Cerebellar nuclear complex (tissue), 1 donor: ENCODE measurements at places on chromosomes 4 and X.

- DNase-seq = no peak
Measured at GRCh38 chrX:10133980-10134676, 22.6 kb upstream of the CLCN4 start.

GRCh38 chrX:39941332-39941920 lies 156.3 kb downstream of the BCOR start:
- no peak for DNase-seq

- DNase-seq = no peak
Measured at GRCh38 chr4:79620617-79621016, 212.6 kb upstream of the GK2 start.

GRCh38 chr4:88533088-88533790 lies 9.7 kb upstream of the PYURF start:
- no peak for DNase-seq

- DNase-seq = no peak
Measured at GRCh38 chr4:68831642-68832041, 15.8 kb downstream of the UGT2B10 start.

GRCh38 chr4:3440979-3441500 lies 728 bp upstream of the HGFAC start:
- DNase-seq = no peak

DNA sequence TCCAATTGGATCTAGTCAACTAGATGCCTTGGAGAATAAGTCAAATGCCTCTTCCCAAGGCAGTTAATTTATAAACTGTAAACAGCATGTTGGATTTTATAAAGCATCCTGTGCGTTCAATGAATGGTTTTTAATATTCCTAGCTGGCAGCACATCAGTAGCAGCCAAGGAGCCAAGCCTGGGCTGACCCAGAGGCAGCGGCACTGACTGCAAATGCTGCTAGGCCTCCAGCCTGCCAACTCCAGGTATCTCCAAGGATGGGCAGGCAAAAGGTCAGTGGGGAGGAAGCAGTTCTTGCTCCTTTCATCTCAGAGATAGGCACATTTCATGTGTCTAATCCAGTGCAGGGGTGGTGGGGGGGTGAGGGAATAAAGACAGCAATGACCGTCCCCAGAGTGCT lies 9.5 kb downstream of the NDP start:
- DNase-seq = no peak

DNA sequence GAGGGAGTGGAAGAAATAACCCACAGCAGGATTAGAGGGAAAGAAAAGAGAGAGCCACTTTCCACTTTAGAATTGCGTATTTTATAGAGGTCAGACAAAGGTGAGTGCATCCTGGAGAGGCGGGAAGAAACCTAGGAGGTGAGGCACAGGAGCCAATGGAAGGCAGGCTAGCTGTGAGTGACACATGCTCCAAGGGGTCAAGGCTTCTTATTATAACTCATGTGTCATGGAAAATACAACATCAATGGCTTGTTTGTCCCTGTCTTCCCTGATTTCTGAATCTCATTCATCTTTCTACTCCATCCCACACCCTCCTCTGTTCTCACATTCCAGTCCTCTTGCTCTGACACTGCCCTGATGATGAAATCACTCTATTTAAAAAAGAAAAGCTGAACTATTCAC lies 14.4 kb downstream of the ANXA3 start:
- DNase-seq = no peak

GRCh38 chr4:105741548-105741947 lies 33.0 kb downstream of the GSTCD start:
- no peak for DNase-seq

- DNase-seq = peak; percentile 97
Measured at GRCh38 chr4:77156533-77156911, 485 bp upstream of the CCNG2 start.

- DNase-seq = no peak
Measured at GRCh38 chr4:73308286-73308685, 49.7 kb upstream of the ANKRD17 start.

DNA sequence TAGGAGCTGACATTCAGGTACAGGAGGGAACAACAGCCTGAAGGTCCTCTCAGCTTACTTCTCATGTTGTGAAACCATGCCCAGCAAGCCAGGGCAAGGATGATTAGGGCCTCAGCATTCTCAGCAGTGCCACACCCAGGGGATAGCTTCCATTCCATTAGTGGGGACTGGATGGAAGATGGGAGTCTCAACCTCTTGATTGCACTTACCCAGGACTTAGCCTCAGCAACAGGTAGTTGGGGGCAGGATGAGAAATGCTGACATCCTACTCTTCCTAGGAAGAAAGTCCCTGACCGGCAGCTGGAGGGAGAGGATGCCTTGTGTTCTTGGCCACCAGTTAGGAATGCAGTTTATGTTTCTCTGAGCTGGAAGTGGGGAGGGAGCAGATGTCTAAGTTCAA lies 8.8 kb upstream of the BEX3 start:
- no peak for DNase-seq

DNA sequence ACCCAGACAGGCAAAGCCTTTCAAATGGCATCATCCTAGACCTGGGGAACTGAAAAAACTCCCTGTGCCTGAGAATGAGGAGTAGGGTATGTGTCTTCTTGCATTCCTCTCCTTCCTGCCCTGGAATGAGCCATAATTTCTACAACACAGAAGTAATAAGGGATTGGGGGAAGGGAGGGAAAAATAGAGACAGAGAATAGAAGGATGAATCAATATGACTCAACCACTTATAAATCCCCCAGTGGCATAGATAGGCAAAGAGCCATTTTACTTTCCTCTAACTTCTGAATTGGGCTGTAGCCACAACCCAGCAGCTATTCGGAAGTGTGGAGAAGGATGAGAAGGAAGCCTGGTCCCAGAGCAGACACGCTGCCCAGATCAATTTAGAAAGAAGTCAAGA lies 99.9 kb downstream of the NHS start:
- DNase-seq = no peak

DNA sequence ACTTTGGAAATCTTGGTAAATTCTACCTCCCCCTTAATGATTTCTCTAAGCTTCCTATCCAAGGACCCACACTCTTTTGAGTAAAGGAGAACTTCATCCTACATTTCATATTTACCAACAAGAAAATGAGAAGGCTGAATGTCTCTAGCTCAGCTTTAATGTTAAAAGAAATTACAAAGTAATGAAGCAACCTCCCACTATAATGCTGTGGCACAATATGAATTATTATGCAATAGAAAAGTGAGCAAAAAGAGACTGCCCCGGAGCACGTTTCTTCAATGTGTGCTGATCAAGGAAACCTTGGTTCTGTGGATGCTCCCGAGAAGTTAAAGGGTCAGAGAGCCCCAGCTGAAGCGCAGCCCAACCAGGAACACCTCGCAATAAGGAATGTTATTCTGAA lies 9.1 kb upstream of the TBC1D1 start:
- no peak for DNase-seq

DNA sequence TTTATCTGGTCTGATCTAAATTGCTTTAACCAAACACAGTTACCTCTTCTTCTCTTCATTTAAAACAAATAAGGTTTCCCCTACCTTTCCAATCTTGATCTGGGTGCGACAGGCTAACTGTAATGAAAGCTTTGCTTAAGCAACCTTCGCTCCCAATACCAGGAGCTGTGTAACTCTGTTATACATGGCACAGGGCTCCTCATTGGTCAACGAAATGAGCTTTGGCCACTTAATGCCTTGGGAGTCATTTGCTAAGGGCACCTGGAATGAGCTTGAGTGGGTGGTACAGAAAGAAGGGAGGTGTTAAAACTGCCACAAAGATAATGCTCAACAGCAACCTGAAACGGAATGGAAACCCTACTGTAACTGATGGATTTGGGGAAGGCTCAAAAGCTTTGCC lies 140.5 kb downstream of the CHRNA9 start:
- no peak for DNase-seq

- no peak for DNase-seq
Measured at GRCh38 chr4:24321616-24322015, 262.7 kb downstream of the DHX15 start.

DNA sequence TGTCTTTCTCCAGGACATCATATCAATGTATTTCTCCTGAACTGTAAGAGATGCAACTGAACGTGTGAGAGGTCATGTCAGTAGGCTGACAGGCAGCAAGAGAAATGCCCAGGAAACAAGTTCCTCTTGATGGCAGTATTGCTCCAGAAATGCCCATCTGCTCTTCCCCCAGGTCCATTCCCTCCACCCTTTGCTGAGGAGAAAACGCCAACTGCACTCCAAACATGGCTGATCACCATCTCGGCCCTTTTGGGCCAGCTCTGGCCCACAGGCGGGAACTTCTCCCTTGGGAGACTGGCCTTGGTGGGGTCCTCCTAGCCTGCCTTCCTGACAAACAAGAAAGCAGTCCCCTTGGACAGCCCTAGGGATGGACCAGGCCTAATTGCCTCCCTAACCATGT lies 276.5 kb upstream of the AGTR2 start:
- DNase-seq = no peak

DNA sequence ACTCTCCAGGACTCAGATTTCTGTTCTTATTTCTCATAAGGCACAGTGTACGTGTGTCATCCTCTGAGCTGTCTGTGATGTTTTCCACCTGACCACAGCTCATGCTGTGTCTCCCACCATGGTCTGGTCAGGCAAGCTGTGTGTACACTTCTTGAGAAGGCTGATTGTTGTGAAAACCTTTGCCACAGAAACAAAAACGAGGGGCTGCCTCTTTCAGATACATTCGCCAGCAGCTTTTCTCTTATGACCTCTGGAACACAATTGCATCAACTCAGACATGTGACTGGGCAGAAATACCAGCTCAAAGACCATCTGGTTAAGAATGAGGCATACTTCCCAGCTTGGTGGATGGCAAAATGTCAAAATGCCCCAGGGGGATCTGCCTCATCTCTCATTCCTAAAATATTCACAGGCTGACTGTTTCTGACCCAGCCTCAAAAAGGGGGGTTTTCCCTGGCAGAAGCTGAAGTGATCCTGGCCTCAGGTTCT lies 46.1 kb downstream of the PGRMC2 start:
- no peak for DNase-seq

DNA sequence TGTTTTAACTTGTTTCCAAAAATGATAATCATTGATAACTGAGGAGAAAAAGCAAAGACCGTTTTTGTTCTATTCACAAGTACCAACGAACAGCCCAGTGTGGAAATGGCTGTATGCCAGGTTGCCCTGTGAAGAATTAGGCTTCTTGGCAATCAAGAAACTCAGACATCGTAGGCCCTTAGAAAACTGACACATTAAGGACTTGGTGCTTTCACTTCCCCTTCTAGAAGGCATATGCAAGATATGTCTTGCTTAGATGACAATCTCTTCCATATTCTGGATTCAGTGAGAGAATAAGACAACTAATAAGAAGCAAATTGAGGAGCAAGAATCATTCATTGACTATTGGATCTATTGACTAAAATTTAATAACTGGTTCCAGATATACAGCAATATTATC lies 56.6 kb downstream of the ANAPC10 start:
- no peak for DNase-seq

DNA sequence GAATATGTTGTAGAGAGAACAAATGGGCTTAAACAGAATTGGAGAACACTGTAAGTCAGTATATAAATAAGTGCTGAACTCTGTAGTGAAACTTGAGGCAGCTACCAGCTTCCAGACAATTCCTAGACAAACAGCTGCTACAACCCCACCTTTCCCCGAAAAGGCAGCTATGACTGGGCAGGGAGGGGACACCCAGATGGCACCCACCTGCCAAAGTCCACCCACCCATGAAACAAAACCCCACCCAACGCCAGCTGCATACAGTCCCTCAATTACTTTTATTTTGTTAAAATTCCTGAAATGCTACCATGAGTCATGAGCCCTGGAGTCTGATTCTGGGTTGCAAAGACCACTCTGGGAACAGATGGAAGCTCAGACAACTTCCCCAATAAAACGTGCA lies 24.4 kb downstream of the RELL1 start:
- DNase-seq = no peak

DNA sequence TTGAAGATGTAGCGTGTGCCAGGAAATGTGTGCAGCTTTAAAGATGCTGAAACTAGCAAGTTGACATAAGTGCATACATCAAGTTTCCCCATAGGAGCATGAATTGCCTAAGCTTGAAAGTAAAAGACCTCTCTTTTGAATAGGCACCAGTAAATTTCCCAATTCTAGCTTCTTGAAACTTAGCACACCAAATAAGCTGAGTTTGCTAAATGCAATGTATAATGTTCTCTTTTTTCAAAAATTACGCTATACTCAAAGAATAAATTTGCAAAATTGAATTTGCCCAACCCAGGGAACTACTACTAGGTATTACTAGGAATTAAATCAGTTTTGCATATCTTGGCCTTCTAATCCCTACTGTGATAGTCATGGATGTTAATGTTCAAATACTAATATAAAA lies 923.9 kb upstream of the LCORL start:
- DNase-seq = no peak

DNA sequence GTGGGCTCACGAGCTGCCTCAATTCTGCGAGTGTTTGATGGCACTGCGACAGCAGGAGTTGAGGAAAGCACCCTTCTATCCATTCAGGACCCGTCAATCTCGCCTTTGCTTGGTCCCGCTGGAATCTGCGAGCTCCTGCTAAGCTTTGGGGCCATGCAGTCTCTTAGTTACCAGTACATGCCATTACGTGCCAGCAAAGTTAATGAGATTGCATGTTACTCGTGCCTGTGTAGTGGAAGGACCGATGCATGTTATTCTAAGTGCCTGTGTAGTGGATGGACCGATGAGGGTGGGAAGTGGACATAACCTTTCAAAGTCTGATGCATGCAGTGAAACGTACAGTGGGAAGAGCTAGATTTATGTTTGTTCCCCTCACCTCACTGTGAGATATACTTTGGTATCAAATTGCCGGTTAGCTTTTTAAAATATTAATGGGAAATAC lies 569 bp downstream of the RPS3A start:
- no peak for DNase-seq

DNA sequence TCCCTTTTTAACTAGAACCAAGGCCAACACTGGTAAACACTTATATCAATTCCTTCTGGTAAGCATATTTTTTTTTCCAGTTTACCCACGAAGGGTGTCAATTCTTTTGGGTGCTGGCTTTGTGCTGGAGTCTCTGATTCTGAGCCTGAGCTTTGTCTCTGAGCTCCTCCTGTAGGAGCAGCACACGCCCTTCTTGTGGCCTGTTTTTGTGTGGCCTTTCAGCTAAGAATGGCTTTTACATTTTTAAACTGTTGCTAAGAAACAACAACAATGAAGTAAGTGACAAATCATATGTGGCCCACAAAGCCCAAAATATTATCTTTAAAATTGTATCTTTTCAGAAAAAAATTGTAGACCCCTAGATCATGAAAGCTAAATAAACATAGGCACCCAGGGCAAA lies 98.0 kb upstream of the TBC1D9 start:
- no peak for DNase-seq
